ENCODE measurements at places on chromosomes 7 and 10.

DNA sequence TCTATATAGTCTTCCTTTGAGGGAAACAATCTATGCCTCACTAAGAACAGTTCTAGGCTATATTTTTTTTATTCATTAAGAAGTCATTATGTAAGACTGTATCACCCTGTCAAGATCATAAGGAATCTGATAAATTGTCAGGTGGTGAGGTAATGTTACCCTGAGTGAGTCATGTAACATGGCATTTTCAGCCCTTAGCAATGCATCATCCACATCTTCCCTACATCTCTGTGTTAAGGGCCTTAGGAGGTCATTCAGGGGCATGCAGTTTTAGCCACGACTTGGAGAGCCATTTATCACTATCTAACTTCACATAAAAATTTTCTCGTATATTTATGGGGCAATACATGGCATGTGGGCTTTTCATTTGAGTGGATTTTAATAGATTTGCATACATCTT lies 924.5 kb upstream of the MBL2 start:
- DNase-seq: no peak

- no peak for DNase-seq
Measured at GRCh38 chr7:92506363-92506762, 22.0 kb downstream of the PEX1 start.

GRCh38 chr7:50268223-50268622 lies 36.3 kb upstream of the IKZF1 start:
- DNase-seq: peak; percentile 46

DNA sequence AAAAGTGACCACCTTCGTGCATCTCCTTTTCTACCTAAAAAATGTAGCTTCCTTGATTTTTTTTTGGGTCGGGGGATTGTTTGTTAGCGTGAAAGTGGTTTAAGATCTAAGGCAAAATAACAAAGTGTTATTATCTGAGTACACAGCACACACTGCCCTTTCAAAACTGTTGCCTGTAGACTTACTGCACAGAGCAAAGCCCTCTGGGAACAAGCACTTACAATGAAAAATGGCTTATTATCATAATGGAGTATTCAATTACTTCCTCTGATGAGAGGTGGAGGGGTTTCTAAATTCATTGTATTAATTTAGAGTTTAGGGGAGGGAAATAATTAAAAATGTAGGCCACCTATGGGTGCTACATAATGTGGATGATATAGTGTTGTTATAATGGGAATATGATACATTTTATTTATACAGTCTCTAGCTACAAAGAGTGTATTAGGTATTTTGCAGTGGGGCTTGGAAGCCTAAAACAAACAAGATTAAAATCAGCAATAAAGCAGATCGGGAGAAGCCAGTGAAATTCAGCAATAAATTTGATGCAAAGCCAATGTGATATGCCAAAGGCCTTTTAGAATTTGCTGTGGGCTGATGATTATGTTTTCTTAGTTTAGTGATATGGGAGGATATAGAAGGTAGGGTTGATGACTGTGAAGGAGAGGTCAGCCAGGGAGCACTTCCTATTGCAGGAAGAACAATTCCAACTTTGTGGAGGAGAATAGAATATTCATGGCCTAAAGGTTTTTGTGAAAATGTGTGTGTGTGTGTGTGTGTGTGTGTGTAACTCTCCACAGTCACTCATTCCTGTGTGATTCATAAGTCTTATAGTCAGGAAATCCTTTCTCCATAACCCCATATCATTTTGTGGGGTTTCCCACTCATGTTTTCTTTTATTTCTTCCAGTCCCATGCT lies 17.7 kb upstream of the EXOC4 start:
- no peak for DNase-seq

- no peak for DNase-seq
Measured at GRCh38 chr7:96508371-96508770, 186.5 kb upstream of the SLC25A13 start.

GRCh38 chr10:90675621-90676020 lies 182.2 kb downstream of the HTR7 start:
- DNase-seq: no peak

GRCh38 chr7:22702516-22702915 lies 24.5 kb upstream of the IL6 start:
- no peak for DNase-seq

DNA sequence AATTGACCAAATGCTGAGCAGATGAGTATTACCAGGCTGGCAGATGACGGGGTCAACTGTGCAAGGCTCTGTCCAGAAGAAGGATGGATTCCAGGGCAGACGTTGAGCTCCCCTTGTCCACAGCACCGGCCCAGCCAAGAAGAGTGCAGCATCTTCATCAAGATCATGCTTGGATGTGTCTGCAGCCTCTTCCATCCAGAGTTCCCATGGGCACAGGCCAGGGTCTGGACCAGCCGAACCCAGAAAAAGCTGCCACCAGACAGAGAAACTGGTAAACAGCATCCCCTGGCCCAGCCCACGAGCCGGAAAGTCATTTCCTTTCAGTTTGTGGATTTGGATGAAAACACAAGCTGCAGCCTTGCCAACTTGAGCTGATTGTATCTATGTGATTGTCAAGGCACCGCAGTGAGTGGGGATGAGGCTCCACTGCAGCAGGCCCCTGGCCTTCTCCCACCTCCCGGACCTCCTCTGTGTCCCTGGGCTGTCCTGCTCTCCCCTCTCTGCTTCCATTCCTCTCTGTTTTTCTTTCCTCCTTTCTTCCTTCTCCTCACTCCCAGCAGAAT lies 321.8 kb downstream of the TCERG1L start:
- no peak for DNase-seq

DNA sequence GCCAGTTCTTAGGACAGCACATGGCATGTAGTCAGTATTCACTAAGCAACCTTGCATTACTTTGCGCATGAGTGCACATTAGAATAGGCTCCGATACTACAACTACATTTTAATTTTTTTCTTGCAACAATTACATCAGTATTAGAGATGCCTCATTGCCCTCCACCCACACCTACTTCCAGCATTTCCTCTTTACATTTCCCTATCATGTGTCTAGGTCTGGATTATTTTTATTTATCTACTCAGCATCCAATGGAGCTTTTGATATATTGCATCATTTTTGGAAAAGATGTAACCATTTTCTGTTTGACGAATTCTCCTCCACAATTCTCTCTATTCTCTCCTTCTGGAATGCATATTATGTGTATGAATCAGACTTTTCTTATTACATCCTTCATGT lies 258.2 kb upstream of the GLI3 start:
- DNase-seq: no peak

- DNase-seq: no peak
Measured at GRCh38 chr7:6169805-6170520, 102.5 kb downstream of the CYTH3 start.

DNA sequence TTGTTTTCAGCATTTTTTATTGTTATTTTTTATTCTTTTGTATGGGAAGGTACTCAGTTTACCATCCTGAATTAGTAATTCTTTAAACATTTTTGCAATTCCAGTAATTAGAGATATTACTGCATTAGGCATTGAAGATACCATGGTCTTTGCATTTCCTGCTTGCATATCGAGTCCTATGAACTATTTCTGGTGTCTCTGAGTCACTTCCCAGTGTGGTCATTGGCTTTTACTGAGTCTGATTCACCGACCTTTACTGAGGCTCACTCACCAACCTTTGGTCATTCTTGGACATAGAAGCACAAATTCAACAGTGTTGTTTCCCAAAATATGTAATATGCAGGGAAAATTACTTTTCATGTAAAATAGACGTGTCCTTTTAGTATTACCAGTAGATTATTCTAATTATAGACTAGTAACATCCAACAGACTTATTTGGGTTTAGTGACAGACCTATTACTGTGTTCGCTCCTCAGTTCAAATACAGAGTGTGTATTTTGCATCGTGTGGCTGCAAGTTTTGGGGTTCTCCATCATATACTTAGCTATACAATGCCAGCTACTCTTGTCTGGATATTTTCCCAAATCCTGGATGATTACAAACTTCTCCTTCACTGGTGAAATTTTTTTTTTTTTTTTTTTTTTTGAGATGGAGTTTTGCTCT lies 180.7 kb upstream of the PRSS1 start:
- no peak for DNase-seq

- no peak for DNase-seq
Measured at GRCh38 chr10:12500381-12501303, 151.3 kb downstream of the CAMK1D start.

DNA sequence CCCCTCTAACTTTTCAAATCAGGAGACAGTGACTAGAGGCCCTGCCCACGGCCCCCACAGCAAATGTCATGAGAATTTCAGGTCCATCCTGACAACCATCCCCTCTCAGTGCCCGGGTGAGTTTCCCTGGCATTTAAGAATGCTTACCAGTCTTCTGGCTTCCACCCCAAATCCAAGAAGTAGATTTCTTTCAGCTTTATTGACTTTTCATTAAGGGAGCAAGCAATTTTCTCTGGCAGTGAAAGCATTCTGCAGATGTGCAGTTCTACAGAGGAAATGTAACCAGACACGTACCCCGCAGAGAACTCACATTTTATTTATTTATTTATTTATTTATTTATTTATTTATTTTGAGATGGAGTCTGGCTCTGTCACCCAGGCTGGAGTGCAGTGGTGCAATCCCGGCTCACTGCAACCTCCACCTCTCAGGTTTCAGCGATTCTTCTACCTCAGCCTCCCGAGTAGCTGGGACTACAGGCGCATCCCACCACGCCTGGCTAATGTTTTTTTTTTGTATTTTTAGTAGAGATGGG lies 120.9 kb upstream of the KCTD7 start:
- no peak for DNase-seq

GRCh38 chr7:2934211-2934731 lies 90.2 kb upstream of the GNA12 start:
- DNase-seq: no peak

DNA sequence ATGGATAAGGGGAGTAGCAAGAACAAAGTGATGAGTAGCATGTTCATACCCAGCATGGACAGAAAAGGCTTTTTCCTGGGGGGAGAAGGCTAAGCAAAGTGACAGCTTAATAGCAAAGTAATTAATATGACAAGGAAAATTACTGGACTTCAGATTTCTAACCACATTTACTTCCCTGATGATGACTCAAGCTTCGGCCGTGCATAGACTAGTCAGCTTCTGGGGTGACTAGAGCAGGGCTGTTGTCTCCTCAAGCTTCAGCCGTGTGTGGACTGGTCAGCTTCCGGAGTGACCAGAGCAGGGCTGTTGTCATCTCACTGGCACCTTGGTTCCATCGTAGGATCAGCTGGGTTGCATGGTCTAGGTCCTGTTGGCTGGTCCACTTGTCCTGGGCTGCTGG lies 2.1 kb upstream of the ZNF117 start:
- no peak for DNase-seq

GRCh38 chr7:20197125-20197748 lies 19.9 kb downstream of the MACC1 start:
- no peak for DNase-seq

DNA sequence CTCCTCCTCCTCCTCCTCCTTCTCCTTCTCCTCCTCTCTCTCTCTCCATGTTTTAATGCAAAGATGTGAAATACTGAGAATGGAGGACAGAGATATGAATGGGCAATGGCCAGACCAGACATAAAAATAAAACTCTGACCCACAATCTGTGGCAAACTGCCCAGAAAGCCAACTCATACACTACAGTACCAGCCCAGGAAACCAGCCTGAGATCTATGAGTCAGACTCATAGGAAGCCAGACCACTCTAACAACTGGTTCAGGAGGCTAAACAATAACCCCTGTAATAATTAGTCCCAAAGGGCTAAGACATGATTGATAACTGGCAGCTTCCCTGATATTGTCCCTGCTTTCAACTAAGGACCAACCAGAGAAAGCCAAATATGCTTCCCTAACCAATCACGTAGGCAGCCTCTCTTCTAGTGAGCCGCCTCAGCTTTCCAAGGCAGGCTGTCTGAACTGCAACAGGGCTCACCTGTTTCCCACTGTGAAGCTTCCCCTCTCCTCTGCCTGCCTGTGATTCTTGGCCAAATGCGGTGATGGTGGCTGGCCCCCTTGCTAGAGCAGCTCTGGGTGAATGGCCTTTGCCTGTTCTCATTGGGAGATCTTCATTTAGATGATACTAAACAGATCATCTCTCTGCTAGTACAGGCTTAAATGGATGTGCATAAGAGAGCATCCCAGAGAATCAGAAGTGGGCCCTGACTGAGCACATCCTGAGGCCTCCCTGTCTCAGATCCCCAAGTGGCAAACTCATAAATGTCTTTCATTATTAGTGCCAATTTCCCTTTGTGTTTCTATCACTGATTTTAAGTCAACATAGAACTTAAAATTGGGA lies 817.6 kb downstream of the TNS3 start:
- no peak for DNase-seq

- DNase-seq: no peak
Measured at GRCh38 chr7:36272567-36273269, 116.9 kb upstream of the ANLN start.

DNA sequence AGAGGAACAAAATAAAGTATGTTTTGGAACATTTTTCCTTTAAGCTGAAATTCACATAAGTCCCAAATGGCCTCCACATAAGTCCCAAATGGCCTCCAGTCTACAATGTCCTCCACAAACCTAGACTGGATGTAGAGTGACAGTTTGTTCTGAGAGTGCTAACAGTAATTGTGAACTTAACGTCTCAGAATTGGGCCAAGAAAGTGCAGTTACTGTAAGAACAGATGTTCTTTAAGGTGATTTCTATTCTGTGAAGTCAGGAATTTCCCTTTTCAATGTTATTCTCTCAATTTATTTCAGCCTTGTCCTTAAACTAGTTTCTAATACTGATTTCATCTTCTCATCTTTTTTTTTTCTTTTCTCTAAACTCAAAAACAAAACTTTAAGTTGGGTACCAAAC lies 188.7 kb upstream of the SEMA3E start:
- no peak for DNase-seq

- no peak for DNase-seq
Measured at GRCh38 chr7:34567906-34568305, 90.1 kb upstream of the NPSR1 start.

DNA sequence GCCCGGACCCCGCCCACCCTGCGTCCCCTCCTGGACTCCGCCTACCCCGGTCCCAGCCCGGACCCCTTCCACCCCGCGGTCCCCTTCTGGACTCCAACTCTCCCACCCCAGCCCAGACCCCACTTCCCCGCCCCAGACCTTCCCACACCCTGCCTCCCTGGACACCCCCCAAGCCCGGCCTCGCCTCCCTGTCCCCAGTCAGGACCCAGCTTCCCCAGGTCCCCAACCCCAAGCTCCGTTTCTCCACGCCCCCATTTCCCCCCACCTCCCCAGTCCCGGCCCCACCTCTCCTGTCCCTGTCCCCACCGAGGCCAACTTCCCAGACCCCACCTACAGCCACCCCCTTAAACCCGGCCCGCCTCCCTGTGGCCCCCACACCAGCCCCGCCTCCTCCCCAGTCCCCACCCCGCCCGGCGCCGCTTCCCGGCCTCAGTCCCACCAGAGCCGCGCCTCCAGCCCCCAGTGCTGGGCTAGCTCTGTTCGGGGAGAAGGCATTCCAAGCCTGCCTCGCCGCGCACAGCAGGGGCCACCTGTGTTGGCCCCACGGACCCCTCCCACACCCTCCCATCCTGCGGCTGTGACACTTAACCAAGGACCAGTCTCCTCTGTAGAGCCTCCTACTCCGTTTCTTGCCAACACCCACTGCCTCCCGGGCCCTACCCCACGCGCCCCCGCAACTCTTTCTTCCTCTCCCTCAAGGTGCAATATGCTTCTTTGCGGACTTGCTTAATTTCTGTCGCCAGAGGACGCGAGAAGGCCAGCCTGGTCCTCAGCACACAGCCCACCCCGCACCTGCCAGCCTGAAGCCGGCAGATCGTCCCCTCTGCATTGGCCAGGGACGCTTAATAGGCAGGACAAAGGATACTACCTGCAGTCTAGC lies 736 bp upstream of the ITIH5 start:
- no peak for DNase-seq

GRCh38 chr7:32618470-32618869 lies 123.2 kb downstream of the AVL9 start:
- DNase-seq: peak; percentile 2

GRCh38 chr7:8639668-8640067 lies 206.3 kb downstream of the NXPH1 start:
- DNase-seq: no peak

- no peak for DNase-seq
Measured at GRCh38 chr7:87543623-87544022, 57.1 kb downstream of the ABCB1 start.
